ENCODE measurements at places on chromosomes 11 and 22. TPM values are rescaled to one million over a fixed set of nuclear protein-coding genes. Genes with fewer than 3 reads are reported as not detected.

ART5 gene
- total RNA-seq, result not detected

OR52A1 gene
- total RNA-seq, result not detected

APLNR gene
- not detected for total RNA-seq

EMID1 gene
- total RNA-seq, result 1.5 TPM

SCN4B gene
- total RNA-seq, result not detected

GAB4 gene
- not detected for total RNA-seq

- DNase-seq, result no peak
Observed at GRCh38 chr22:43706571-43707328, 105.4 kb downstream of the EFCAB6 start.

DNA sequence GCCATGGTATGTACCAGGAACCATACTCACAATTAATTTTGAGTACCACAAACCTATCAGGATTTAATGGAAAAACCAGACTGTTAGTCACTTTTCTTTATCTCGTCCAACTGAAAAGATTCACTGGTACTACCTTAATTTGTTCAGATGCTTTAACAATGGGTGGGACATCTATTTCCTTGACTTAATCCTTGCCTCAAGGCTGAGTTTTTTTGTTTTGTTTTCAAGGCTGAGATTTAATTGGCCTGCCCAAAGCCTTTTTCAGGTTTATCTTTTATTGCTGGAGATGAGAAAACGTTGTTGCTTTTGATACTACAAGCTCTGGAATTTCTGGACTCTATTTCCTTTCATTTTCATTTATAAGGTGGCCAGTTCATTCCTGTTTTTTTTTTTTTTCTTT is 50.4 kb downstream of the NELL1 start:
- no peak for DNase-seq

DNA sequence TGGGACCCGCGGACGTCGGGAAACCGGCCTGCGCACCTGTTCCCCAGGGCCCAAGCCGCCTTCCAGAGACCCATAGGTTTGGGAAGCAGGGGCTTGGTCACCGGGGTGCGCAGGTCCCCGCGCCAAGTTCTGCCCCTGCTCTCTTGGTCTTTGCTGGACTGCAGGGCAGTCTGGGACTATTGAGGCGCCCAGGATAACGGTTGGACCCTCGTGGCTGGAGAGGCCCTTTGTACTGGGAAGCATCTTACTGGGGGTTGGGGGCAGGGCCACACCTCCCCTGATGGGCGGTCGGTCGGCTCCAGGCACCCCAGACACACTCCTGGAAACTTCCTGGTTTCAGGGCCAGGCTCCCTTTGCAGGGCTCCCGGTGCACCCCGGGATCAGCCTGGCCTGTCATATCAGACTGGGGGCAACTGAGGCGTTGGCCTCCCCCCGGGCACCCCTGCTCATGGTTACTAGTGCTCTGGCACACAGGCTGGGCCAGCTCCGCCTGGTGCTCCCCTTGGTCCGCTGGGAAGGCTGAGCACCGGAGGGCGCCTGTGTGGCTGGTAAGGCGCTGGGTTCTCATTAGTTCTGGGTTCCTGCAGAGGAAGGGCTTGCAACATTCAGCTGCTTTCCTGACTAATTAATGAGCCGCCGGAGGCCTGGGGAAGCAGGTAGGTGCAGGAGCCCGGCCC is 1250.5 kb downstream of the BRD1 start:
- DNase-seq, result no peak

DNA sequence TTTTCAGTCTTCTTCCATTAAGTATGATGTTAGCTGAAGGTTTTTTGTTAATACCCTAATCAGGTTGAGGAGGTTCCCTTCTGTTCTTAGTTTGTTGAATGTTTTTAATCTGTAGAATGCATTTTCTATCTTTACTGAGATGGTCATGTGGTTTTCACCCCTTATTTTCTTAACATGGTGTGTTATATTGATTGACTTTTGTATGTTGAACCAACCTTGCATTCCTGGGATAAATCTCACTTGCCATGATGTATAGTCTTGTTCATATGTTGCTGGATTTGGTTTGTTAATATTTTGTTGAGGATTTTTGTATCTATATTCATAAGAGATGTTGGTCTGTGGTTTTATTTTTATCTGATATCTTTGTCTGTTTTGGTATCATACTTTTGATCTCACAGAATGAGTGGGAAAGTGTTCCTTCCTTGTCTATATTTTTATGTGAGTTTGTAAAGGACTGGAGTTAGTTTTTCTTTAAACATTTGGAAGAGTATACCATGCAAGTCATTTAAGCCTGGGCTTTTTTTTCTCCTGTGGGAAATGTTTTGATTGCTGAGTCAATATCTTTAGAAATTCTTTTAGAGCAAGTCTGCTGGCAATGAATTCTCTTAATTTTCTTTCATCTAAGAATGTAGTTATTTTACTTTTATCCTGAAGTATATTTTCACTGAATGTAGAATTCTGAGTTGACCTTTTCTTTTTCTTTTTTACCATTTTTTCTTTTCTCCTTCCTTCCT is 5.5 kb upstream of the P4HA3 start:
- no peak for DNase-seq

- DNase-seq, result peak; percentile 58
Observed at GRCh38 chr22:35842954-35843353, 125.3 kb downstream of the APOL5 start.

DNA sequence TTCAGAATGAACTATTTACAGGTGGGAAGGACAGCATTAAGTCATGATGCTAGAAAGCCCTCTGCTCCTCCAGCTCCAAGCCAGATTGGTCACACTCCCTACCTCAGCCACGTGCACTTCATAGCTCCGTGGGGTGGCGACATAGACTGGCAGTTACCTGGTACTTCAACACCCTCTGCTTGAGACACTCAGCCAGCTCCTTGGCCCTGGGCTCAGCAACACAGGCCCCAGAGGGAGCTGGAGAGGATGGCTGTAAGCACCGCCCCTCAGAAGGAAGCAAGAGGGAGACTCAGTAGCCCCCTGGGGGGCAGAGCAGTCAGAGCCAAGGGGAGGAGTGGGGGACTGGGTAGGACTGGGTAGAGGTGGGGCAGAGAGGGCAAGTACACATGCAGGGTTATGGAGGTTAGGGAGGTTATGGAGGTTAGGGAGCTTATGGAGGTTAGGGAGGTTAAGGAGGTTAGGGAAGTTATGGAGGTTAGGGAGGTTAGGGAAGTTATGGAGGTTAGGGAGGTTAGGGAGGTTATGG is 102.1 kb upstream of the BID start:
- peak; percentile 70 for DNase-seq

DNA sequence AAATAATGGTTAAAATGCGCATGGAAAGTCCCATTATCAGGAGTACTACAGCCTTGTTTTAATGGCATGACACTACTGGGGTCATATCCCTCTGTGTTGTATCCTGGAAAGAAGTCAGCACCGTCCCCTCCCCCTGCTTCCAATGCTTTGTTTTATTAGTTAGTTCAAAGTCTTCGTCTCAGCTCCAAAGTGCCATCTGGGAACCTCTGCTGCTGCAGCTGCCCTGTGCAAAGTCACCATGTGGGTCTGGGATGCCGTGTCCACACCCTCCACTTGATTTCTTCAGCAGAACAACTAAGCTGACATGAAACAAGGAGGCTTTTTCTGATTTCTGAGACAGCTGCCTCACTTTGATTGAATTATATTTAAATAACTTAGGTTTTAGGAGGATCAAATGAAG is 29.5 kb upstream of the NCAM1 start:
- no peak for DNase-seq

- DNase-seq, result no peak
Observed at GRCh38 chr11:111366560-111367410, 12.3 kb downstream of the POU2AF1 start.

- no peak for DNase-seq
Observed at GRCh38 chr22:38725900-38726655, 20.3 kb downstream of the GTPBP1 start.

- DNase-seq, result no peak
Observed at GRCh38 chr22:35053060-35053835, 12.7 kb upstream of the ISX start.

DNA sequence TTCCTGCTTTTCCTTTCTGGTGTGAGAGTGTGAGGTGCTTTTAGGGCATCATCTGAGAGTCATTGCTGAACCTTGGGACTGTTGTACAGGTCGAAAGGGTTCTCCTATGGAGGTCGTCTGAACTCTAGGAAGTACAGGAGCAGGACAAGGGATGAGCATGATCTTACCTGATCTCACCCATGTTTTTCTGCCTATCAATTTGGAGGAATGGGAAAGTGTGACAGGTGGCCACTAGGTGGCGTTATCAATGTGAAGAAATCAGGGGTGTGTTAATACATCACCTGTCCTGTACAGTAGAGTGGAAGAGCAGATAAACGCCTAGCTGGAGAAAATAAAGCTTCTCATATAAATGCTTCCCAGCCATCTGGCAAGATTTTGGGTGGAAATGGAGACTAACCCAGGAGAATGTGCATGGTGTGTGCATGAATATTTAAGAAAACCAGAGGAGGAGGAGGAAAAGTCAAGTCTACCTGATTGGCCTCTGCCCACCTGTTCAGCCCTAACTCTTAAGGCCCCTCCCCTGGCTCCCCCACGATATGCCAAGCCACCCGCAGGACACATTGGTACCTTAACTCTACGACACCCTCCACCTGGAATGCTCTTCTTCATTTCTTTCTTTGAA is 72.0 kb upstream of the NARS2 start:
- peak; percentile 90 for DNase-seq

GRCh38 chr22:23163665-23164064 is 16.6 kb upstream of the BCR start:
- no peak for DNase-seq

DNA sequence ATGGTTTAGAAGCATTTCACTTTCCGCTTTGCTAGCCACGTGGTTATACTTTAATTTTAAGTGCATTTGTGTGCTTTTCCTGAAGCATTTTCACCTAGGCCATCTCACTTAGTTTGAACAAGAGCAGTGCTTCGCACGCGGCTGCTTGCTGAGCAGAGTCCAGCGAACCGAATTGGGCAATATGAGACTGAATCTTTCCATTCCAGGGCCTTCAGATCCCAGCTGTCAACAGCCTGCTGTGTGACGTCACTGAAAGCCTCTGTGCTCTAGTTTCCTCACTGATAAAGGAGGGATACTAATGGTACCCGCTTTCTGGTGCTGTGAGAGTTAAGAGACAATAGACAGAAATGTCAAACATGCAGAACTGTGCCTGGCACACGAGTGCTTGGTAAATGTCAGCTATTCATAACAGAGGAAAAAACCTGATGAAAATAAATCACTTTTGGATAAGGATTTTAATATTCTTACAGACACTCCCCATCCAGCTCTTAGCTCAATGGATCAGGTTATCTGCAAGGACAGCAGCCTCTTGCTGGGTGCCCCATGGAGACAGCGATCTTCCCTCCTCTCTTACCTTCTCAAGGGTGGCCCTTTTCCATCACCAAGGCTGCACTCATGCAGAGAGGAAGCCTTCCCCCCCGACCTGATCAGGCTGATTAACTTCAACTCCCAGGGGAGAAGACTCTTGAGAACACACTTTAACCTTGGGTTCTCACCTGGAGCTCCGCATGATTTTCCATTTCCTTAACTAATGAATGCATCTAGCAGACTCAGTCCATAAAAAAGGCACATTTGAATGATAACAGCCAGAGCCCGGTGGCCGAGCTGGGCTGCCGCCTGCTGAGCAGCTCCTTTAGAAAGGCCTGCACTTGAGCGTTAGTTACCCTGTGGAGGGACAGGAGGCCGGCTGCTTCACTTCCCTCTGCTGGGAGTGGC is 3.5 kb upstream of the GLB1L3 start:
- no peak for DNase-seq

DNA sequence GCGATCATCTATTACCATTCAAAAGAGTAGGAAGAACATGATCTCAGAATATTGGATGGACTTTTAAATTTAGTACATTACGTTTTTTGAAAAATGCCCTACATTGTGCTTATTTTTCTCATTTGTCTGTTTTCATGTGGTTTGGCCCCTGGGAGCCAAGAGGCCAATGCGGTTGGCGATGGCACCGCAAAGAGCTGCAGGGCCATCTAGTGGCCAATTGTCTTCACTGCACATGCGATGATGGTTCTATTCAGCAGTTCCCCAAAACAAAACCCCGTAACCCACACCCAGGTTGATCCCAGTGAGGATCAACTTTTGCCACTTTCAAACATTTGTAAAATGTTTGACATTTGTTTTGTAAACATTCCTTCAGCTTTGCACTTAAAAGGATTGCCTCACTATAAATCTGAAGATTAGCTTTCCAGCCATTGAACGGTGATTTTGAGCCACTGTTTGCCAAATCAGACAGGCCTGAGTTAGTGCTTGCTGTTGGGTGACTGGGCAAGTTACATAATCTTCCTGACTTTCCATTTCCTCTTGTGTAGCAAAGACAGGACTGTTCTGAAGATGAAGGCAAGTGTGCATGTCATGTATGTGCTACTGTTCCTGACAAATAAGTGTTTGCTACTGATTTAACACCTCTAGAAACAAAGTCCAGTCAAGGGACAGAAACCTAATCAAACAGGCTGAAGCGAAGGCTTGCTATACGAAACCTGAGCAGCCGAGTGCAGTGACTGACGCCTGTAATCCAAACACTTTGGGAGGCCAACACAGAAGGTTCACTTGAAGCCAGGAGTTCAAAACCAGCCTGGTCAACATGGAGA is 29.2 kb upstream of the XBP1 start:
- peak; percentile 90 for DNase-seq

DNA sequence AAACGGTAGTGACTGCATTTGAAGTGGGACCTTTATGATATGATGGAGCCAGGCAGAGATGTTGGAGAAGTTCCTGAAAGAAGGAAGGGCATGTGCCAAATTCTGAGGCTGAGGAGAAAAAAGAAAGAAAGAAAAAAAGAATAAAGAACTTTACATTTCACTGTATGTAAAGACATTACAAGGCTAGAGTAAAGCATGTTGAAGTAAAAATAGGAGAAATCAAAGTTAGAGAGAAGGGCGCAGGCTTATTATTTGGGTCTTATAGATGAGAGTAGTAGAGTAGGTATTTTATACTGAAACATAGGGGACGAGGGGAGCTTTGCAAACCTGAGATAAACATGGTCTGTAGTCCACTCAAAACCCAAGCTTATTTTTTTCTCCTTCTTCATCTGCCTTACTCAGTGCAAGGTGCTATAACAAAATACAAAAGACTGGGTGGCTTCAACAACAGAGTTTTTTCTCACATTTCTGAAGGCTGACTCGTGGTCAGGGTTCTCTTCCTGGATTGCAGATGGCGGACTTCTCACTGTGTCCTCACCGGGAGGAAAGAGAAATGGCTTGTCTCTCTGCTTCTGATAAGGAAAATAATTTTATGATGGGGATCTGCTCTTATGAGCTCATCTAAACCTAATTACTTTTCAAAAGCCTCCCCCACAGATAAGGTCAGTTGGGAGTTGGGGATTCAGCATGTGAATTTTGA is 2.7 kb downstream of the HBG1 start:
- DNase-seq, result no peak
